ENCODE measurements at places on chromosomes 12 and 14. TPM values are rescaled to one million over a fixed set of nuclear protein-coding genes. Genes with fewer than 3 reads are reported as not detected.

The KCNA5 gene
- total RNA-seq = not detected

The PALS1 gene
- 21.7 TPM for total RNA-seq

The PLA2G1B gene
- total RNA-seq = not detected

GRCh38 chr12:55955800-55956508, 9.9 kb downstream of the PMEL start:
- DNase-seq = no peak

The MYL6B gene
- total RNA-seq = 49.8 TPM

- DNase-seq = peak; percentile 95
Measured at GRCh38 chr12:100554608-100555077, 18.8 kb upstream of the GAS2L3 start.

- no peak for DNase-seq
Measured at GRCh38 chr12:73947326-73948026, 590.2 kb upstream of the ATXN7L3B start.

- DNase-seq = peak; percentile 65
Measured at GRCh38 chr12:95653771-95654546, 102.7 kb upstream of the USP44 start.

The A2ML1 gene
- total RNA-seq = under 0.01 TPM

DNA sequence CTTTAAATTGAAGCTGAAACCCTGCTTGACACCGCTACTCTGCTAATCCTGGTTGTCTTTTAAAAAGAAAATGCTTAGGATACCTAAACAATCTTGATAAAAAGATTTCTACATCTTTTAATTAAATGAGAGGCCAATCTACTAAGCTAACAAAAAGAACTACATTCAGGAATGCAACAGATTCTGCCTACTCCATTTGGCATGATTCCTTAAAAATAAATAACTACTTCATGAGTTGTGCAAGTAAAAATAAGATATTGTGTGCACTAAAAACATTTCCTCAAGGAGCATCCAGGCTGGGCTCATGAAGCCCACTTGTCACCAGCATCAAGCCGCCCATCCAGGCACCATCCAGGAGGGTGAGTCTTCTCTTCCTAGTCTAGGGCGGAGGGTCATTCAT, 197.5 kb downstream of the PAX9 start:
- DNase-seq = no peak

- DNase-seq = no peak
Measured at GRCh38 chr12:126761420-126761819, 1505.5 kb upstream of the TMEM132C start.

The SLC16A7 gene
- total RNA-seq = 54.8 TPM

GRCh38 chr14:55869397-55870049, 248.7 kb upstream of the PELI2 start:
- DNase-seq = no peak

DNA sequence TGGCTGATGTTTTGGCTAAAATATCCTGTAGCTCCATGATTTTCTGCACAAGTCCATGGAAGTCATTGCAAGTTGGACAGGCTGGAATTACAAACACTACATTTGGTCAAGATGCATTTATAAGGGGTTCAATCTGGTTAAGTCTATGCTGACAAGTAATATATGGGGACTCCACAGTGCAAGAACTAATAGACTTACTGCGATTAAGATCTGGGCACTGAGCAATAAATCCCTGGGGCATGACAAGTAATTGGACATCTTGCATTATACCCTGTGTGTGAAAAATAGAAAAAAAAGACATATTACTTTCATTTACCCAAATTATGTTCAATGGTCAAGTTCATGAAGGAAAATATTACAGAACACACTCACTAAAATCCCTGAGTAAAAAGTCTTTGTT, 99.1 kb downstream of the NELL2 start:
- DNase-seq = no peak

The EPYC gene
- total RNA-seq = 1.8 TPM

The IFI27L1 gene
- 11.5 TPM for total RNA-seq

The GZMB gene
- total RNA-seq = not detected

The BAZ1A gene
- total RNA-seq = 23.9 TPM

The SLC4A8 gene
- total RNA-seq = 2.9 TPM

The KRT73 gene
- total RNA-seq = not detected

GRCh38 chr14:71228711-71229110, 321.5 kb downstream of the PCNX1 start:
- no peak for DNase-seq

The SLC6A12 gene
- not detected for total RNA-seq

DNA sequence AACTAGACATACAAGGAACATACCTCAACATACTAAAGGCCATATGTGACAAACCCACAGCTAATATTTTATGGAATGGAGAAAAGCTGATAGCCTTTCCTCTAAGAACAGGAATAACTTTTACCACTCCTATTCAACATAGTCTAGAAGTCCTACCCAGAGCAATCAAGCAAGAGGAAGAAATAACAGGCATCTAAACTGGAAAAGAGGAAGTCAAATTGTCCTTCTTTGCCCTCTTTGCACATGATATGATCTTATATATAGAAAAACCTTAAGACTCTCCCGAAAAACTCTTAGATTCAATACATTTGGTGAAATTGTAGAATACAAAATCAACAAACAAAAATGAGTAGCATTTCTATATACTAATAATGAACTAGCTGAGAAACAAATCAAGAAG, 110.0 kb downstream of the ATP23 start:
- peak; percentile 13 for DNase-seq

GRCh38 chr12:76688631-76689030, 75.3 kb upstream of the ZDHHC17 start:
- DNase-seq = peak; percentile 30

The MIA2 gene
- total RNA-seq = 25.0 TPM

- no peak for DNase-seq
Measured at GRCh38 chr12:62801796-62802195, 133.2 kb downstream of the PPM1H start.

GRCh38 chr12:100345020-100345767, 11.7 kb upstream of the SLC17A8 start:
- DNase-seq = no peak

DNA sequence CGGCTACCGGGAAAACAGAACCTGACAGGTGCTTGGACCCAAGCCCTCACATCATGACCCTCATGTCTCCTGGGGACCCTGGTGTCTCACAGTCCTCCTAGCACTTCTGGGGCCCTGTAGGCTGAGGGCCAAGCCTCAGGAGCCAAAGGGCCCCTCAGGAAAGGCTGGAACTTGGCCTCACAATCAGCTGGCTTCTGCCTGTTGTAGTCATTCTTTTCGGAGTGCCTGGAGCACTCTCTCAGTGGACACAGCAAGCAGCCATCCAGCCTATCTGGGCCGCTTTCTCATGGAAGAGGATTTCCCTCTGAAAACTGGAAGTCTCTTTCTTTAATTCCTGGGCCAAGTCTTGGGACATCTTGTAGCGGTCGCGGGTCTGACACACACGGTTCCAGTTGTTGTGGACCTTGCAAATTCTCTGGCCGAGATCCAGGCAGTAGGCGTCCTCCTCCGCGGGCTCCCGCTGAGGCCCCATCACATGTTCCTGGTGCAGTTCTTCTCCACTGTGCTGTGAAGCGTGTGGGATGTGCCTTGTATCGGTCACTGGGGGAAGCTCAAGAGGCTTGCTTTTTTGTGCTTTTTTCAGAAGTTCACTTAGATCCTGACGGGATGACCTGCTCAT, 169.3 kb downstream of the EMP1 start:
- DNase-seq = no peak

- peak; percentile 73 for DNase-seq
Measured at GRCh38 chr12:110279566-110280375, 1.3 kb upstream of the ATP2A2 start.

- DNase-seq = no peak
Measured at GRCh38 chr14:102620413-102620812, 28.0 kb downstream of the RCOR1 start.

The NGB gene
- total RNA-seq = not detected

DNA sequence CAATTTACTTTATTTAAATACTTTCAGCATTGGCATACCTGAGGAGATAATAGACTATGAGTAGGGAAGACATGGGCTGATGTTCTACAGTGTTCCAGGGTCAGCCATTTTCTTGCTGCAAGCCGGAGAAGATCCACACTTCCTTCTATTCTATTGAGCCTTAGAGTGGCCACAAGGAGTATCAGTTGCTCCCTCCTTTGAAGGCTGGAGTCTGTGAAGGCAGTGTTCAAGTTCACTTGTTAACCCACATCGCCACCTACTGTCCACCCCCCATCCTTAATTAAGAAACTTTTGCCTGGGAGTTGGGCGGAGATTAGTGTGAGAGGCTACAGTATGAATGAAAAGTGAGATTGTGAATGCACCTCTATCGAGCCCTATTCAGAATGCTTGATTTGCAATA, 666.6 kb downstream of the NRXN3 start:
- peak; percentile 25 for DNase-seq

The GALC gene
- 23.6 TPM for total RNA-seq

DNA sequence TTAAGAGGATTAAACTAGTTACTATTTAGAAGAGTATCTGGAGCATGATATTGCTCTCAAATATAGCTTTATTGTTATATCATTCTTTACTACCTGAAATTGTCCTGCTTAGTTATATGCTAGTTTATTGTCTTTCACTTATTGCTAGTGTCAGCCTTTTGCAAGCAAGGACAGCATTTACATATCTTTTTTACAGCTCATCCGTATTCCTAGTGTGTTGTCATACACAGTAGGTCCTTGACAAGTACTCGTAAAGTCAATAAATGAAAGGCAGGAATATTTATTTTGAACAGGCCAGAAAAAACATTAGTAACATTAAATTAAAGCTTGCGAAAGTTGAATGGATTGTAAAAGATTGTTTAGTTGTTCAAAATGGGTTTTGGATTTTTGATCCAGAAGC, 35.0 kb downstream of the CRADD start:
- no peak for DNase-seq

The PRPH gene
- total RNA-seq = not detected

The MANSC4 gene
- total RNA-seq = not detected

The NANOG gene
- under 0.01 TPM for total RNA-seq

DNA sequence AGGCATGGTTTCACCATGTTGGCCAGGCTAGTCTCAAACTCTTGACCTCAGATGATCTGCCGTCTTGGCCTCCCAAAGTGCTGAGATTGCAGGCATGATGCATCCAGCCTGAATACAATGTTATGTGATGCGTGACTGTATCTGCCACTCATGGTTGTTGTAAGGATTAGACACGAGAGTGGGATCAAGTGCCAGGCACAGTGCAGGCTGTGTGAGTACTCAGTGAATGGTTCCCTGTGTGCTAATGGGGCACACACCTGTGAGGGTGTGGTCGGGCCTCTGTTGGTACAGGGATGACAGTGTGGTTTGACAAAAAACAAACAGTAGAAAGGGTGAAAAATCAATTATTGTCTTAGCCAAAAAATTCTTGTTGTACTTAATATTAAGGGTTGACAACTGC, 61.8 kb downstream of the TECPR2 start:
- DNase-seq = peak; percentile 35

DNA sequence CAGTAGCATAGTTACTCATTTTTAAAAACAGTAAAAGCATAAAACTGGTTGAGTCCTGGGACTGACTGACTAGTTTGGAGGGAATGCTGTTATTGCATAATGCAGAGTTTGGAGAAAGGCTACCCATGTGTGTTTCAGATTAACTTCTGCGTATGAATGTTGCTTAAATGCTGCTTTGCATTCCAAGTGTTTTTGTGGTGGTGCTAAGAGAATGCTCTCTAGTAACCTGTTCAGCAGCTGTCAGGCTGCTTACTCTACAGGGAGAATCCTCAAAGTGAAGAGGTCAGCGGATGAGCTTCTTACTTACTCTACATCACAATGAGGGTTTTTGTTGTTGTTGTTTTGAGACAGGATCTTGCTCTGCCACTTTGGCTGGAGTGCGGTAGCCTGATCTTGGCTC, 4.3 kb downstream of the DLST start:
- DNase-seq = peak; percentile 92

The PZP gene
- total RNA-seq = not detected

- DNase-seq = no peak
Measured at GRCh38 chr12:112998987-112999767, 20.9 kb downstream of the OAS2 start.

DNA sequence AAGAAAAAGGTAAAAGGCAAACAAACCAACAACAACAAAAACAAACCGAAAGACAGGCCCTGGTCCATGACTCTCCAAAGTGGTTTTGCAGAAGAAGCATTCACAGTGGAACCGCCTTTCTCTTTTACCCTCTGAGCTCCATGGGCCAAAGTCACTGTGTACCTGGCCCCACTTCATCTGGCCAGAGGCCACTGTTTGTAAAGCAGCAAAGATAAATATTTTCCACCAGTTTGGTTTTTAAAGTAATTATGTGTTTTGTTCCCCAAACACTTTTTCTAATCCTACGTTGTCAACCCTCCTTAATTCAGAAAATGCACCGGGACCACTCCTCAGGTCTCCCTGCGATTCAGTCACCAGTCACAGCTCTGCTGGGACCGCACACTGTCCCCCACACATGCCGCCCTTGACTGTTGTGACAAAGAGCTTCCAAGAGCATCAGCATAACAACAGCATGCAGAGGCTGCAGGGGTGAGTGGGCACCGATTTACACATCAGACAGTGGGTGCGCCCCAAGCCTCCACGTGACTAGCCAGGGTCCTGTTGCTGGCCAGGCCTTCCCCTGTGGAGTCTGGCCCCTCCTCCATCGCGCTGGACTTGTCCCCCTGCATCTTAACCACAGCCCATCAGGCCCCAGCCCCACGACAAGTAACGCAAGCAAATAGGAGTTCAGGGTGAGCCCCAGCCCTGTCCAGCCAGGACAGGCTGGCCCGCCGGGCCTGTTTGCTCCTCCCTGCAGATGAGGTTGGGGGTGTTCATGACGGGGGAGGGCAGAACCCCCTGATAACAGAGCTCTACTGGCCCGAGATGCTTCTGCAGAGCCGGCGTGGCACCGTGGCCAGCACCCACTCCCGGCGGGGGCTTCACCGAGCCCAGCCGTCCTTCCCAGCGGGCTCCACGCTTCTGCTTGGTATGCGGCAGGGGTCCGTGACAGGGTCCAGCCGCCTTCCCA, 65.2 kb upstream of the DIO3 start:
- peak; percentile 74 for DNase-seq

DNA sequence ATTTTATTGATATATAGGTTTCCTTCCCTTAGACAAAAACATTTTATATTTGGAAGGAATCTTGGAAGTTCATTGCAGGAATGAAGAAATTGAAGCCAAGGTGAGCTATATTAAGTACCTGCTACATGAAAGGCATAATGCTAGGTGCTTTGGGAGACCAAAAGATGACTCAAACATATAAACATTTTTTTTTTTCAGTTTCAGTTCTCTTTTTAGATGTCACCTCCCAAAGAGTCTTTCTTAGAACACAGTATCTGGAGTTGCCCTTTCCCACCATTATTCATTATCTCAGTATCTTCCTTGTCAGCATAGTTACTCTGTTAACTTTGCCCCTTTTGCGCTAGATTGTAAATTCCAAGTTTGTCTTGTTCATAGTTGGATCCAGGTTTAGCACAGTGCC, 1.1 kb downstream of the LIN52 start:
- no peak for DNase-seq

GRCh38 chr12:23803540-23803939, 145.9 kb downstream of the SOX5 start:
- no peak for DNase-seq

The MAP3K9 gene
- total RNA-seq = under 0.01 TPM

GRCh38 chr12:132143336-132144071, 615 bp downstream of the DDX51 start:
- peak; percentile 90 for DNase-seq

The ACOT6 gene
- not detected for total RNA-seq

- DNase-seq = no peak
Measured at GRCh38 chr12:123576611-123577010, 7.7 kb upstream of the TMED2 start.

The ALG10B gene
- total RNA-seq = 2.9 TPM

The DUSP16 gene
- total RNA-seq = 5.1 TPM
